ENCODE measurements at places on chromosomes 13 and 19.

DNA sequence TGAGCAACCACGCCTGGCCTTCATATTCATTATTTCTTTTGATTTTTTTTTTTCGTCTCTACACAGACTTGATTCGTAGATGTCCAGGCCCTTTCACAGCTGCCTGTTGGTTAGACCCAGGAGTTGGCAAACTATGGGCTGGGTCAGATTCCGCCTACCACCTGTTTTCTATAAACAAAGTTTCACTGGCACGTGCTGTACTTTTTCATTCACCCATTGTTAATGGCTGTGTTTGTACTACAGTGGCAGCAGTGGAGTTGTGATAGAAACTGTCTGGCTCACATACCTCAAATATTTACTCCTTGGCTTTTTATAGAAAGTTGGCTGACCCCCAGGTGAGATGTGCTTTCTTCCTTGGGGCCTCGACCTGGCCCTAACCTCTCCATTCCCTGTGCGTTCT, 72.9 kb upstream of the TEX29 start:
- no peak for DNase-seq

DNA sequence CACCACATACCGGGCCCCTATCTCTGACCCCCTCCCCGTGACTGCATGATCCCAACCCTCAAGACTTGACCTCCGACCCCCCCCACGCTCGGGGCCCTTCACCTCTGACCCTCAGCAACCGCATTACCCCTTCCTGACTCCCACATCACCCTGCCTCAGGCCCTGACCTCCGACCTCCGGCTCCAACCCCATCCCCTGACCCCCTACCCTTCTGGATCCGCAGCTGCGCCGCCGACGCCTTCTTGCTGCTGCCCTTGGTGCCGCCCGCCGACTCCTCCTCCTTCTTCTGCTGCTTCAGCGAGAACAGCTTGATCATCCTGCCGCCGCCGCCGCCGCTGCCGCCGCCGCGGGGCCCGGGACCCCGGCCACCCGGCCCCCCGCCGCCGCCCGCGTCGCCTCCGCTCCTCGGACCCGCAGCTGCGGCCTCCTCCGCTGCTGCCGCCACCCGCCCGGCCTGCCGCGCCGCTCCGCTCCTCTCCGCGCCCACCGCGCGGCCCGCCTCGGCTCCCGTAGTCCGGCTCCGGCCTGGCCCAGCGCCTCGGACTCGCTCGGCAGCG, at the start of gene UBE2M:
Gene UBE2M (minus strand): TSS at position 546 of the 557 bp plus-strand sequence. CDS start 230 bp downstream, at position 316.
- peak; percentile 66 for DNase-seq

DNA sequence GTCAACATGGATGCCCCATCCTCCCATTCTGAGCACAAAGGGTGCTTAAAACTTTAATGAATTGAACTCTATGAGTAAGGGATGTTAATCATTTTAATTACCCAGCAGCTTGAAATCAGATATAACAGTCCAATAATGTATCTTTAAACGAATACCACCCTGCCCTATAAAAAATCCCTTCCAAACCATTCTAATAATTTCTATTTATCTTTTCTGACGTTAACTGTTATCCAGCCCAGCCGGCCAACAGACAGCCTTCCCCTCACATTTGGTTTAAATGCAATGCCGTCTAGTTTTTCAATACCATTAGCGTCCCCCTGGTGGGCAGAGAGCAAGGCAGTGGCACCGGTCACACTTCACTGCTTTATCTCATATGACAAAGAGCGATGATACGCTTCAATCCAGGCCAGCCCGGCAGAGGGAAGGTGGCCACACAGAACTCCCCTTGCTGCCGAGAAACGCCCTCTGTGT, 402.2 kb upstream of the ZNF507 start:
- DNase-seq, result no peak

DNA sequence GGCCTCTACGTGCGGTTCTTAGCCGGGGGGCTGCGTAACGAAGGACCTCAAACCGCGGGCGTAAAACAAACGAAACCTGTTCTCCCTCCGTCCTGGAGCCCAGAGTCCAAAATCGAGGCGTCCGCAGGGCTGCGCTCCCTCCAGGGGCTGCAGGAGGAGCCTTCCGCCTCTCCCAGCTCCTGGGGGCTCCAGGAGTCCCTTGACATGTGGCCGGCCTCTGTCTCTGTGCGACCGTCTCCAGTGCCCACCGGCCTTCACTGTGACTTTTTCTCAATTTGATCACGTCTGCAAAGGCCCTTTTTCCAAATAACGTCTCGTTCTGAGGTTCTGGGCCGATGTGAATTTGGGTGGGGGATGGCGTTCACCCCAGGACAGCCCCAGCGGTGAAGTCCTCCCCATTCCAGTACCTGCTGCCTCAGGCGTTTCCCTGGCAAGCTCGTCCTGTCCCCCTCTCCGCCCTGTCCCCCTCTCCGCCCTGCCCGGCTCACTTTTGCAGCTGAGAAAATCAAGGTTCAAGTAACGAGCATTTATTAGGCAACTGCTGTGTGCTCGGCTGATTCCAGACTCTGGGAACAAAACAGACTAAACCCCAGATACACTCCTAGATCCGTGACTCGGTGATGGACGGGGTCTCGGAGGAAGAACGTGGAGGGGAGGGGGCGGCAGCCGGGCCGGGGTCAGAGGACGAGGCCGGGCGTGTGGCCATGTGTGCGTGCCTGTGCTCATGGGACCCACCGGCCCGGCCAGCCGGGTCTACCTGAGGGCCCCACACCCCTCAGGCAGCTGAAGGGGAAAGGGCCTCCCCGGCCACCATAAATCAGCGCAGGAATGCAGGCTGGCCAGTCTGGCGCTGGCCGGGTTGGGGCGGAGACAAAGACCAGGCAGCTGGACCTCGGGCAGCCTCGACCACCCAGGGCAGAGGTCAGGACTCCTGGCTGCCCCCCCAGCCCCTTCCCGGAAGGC, 28.1 kb upstream of the WDR18 start:
- DNase-seq, result no peak
